ENCODE measurements at places on chromosomes 11 and 22.

GRCh38 chr11:45881708-45882368 is 3.6 kb upstream of the MAPK8IP1 start:
- no peak for DNase-seq

DNA sequence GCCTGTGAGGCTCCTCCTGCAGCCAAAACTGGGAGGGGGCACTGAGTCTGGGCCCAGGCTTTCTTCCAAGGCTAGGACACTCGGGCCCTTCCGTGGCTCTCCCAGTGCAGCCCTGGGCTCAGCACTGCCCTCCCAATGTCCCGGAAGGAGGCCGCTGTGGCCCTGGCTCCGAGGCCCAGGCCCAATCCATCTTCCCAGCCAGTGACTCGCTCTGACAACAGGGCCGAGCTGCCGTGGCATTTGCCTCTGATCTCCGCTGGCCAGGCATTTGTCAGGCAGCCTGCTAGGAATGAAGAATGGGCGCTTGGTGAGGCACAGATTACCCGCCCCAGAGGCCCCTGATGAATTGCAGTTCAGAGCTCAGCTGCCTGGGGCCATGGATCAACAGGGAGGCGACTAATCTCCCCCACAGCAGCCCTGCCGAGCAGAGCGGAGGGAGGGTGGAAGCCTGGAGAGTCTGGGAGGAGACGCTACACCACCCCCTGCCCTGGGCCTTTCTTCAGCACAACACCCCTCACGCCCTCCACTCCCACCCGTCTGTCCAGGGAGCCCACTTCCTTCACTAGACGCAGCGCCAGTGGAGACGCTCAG is 8.3 kb downstream of the FXYD2 start:
- no peak for DNase-seq

- DNase-seq: peak; percentile 86
Measured at GRCh38 chr11:60924110-60924905, at the start of gene TMEM132A. TSS of gene TMEM132A (plus strand) at chr11:60924460. CDS start at chr11:60924634, 174 bp downstream.

- DNase-seq: no peak
Measured at GRCh38 chr11:662689-663274, 25.7 kb downstream of the DRD4 start.

DNA sequence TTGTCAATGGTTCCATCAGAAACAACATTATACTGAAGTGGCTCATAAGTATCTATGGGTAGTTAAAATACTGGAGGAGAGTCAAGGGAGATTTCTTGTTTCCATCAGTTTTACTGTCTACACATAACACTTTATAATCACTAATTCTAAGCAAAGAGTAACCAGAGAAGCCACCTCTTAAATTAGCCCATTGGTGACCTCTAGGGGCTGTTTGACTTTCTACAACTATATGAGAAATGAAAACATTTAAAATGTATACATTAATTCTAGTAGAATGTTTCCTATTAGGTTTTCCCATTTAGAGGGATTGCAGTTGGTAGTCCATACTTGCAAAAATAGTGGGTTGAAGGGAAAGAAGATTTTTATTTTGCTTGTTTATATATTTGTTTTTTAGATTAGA is 504.3 kb downstream of the FAM181B start:
- no peak for DNase-seq

DNA sequence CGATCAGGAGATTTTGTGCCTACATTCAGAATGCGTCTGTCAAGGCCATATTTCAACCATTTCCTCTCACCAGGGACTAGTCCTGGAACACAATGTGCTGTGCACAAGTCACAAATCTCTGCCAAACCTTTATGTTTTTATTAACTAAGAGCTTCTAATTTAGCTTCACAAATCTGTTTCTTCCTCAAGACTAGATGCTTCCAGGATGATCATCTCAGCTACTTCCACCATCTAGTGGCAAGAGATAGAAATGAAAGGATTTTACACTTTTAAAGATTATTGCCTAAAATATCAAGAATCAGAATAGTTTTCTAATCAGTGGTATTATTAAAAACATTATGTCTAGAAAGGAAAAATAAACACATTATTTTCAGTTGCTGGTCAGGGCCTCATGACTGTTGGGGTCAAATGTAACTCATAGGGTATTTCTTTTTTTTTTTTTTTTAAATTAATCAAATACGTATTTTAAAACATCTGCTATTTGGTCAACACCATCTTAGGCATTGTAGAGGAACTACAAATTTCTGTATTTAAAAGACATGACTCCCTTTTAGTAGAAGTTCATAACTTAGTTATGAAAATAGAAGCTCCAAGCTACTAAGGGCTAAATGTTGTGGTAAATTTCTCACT is 1102.6 kb downstream of the DLG2 start:
- no peak for DNase-seq

All from left forelimb (tissue), 1 donor.